ENCODE measurements at places on chromosomes 16 and 17.

- DNase-seq = no peak
Measured at GRCh38 chr16:53502331-53503269, at the start of gene AKTIP. Gene AKTIP, minus strand, starts transcription at chr16:53503209. Its CDS starts 2,950 bp downstream, at chr16:53500259.

DNA sequence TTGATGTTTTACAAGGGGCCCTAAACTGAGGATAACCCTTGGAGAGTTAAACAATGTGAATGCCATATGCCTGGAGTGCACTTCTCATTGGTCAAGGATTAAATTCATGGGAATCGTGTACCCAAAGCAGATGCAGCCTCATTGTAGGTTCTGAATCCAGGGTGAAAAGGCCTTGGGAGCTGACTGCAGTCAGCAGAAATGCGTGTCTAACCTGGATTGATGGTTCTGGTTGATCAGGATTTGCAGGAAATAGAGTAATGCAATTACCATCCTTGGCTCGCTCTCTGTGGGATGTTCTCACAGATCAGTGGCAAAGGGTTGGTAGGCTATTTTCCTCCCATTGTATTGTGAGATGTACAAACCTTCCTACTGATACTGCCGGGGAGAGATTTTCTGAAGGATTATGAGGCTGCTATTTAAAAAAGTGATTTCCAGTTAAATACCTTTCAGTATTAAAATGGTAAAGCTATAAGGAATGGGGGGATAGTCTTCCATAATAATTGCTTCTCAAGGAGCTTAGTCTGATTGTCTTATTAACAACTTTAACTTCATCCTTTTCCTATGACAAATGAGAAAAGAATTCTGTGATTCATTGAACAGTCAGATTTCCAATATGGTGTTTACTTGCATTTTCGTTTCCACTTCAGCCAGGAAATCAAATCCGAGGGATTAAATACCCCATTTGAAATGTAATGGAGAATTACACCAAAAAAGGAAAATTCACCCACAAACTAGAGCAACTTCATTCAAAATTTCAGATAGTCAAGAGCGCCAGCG is 1028.1 kb upstream of the EEF2KMT start:
- no peak for DNase-seq

- DNase-seq = no peak
Measured at GRCh38 chr16:76926595-76926994, 264.4 kb upstream of the MON1B start.

DNA sequence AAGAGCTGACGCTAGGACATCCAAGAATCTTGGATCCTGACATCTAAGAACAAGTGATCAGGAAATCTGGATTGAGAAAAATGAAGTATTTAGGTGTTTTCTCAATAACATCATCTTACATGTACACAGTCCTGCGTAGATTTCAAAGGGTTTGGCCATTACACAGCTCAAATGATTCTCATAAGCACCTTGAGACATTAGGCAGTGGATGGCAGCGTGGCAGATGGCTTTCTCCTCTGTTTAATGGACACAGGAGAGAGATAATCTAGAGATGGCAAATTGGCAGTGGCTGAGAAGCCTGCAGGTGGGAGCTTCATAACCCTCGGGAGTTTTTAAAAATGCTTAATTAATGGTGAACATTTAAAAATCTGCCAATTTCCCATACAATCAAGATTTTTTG is 137.5 kb downstream of the ZFHX3 start:
- DNase-seq = no peak

All from stimulated activated CD8-positive, alpha-beta memory T cell treated with anti-CD3 and anti-CD28 coated beads, Interleukin-4, amount 100 ng/mL, for 4 hours (primary cell).